Activated T-helper 9 cell treated with anti-CD3 and anti-CD28 coated beads, Interleukin-2, amount 50 U/mL, for 16 hours (primary cell): ENCODE measurements at places on chromosomes 7 and 10.

DNA sequence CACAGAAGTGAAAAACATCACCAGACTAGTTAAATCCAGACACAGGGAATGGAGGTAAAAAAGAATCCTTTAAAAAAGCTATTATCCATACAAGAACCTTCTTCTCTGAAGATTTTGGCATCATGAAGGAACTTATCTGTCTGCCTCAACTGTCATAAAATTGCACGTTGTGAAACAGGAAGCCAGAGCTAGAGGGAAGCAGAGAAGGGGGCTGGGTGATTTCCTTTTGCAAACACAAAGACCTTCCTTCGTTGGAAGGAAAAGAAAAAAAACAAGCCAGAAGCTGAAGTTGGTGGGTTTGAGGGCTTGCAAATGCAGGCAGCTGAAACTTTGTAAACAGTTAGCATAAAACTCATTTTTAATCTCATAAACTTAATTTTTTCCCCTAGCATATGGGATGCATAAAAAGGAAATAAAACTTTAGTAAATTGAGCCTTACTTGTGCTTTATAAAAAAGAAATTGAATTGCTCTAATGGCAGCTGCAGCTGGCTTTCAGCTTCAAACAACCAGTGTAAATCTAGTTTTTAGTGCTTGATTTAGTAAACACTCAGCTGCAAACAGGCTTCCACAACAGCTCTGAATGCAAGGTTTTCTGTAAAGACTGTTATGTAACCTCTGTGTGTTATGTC lies 101.6 kb downstream of the OTUD1 start:
- DNase-seq = no peak

GRCh38 chr10:68578974-68579373 lies 18.8 kb downstream of the TET1 start:
- DNase-seq = no peak

GRCh38 chr10:98344589-98345038 lies 70.4 kb downstream of the PYROXD2 start:
- DNase-seq = no peak

DNA sequence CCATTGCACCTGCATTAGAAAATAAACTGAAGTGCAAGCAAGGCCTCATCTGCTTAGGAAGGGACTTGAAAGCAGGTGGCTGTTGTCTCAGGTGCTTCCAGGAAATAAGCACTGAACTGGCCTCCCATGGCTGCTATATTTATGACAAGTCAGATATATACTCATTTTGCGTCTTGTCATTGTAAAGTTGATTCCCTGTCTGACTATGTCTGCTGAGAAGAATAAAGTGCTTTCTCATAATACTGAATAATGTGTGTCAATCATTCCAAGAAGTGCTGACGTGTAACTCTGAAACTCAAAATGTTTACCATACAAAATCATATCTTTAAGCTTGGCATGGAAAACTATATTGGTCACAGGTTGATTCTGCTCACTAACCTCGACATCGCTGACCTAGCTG lies 44.9 kb upstream of the SVOPL start:
- DNase-seq = no peak

GRCh38 chr7:127648986-127649385 lies 3.0 kb upstream of the SND1 start:
- DNase-seq = no peak
